Spinal cord (tissue), 10 donors: ENCODE measurements at places on chromosomes 1 and 21. TPM values are rescaled to one million over a fixed set of nuclear protein-coding genes. Genes with fewer than 3 reads are reported as not detected.

GRCh38 chr21:19785941-19786340 is 1212.3 kb upstream of the NCAM2 start:
- DNase-seq: no peak
- no peaks in the 10 kb centered on the region for H3K27me3 ChIP-seq
- H3K27ac ChIP-seq: no peak overlapping the region
- no peaks in the 10 kb centered on the region for H3K36me3 ChIP-seq
- no peaks in the 10 kb centered on the region for H3K4me1 ChIP-seq

- peak overlapping the region; percentile 24 for H3K4me3 ChIP-seq
- no peaks in the 10 kb centered on the region for H3K36me3 ChIP-seq
- peak; percentile 60 for DNase-seq
- peak overlapping the region; percentile 92 for H3K27ac ChIP-seq
- H3K4me1 ChIP-seq: peaks cover 47% of the 10 kb centered on the region
- no peaks in the 10 kb centered on the region for H3K27me3 ChIP-seq
Observed at GRCh38 chr1:10980094-10980577, 32.3 kb upstream of the TARDBP start.

GRCh38 chr21:34881839-34882371 is 167.2 kb downstream of the RUNX1 start:
- H3K27ac ChIP-seq: no peak overlapping the region
- H3K27me3 ChIP-seq: peaks cover 35% of the 10 kb centered on the region
- H3K4me3 ChIP-seq: no peak overlapping the region

DNA sequence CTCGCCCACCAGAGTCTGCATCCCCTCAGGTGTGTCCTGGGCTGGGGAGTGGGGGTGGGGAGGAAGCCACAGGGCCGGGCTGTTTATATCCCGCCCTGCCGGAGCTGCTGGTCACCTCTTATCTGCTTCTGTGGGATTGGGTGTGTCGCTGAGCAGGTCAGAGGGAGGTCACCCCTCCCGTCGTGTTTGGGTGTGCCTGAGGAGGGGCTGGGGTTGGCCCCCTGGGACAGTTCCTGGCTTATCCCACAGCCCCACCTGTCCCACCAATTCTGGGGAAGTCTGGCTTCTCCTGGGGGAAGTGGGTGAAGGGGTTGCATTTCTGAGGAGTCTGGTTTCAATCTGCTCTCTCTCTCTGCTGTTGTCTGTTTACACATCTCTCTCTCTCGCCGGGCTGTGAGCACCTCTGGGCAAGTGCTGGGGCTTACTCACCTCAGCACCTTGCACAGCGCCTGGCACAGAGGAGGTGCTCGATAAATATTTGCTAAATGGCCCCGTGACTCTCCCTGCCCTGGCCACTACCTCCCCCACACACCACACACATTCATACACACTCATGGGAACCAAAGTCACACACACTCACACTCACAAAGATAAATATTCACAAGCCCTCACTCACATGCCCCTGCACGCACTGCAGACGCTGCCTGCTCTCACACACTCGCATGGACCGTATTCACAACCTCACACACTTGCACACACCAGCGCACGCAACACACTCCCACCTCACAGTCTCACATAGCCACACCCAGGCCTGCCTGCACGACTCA is 8.3 kb downstream of the ELF3 start:
- peaks cover 8% of the 10 kb centered on the region for H3K36me3 ChIP-seq
- no peak for DNase-seq
- H3K27me3 ChIP-seq: no peaks in the 10 kb centered on the region
- peaks cover 2% of the 10 kb centered on the region for H3K4me1 ChIP-seq

GRCh38 chr1:66957938-66958337 is 33.1 kb downstream of the MIER1 start:
- H3K4me3 ChIP-seq: no peak overlapping the region
- H3K36me3 ChIP-seq: peaks cover 6% of the 10 kb centered on the region
- DNase-seq: no peak
- H3K4me1 ChIP-seq: no peaks in the 10 kb centered on the region

GRCh38 chr1:32939655-32940371 is 24.8 kb downstream of the RNF19B start:
- DNase-seq: peak; percentile 18
- no peak overlapping the region for H3K27ac ChIP-seq
- H3K27me3 ChIP-seq: no peaks in the 10 kb centered on the region
- no peaks in the 10 kb centered on the region for H3K4me1 ChIP-seq

FAM167B gene
- 3.1 TPM for polyA plus RNA-seq

EXTL1 gene
- polyA plus RNA-seq: 12.9 TPM

DDOST gene
- polyA plus RNA-seq: 170 TPM
